Endothelial cell of coronary artery (primary cell): ENCODE measurements at places on chromosomes 16 and 17. TPM values are rescaled to one million over a fixed set of nuclear protein-coding genes. Genes with fewer than 3 reads are reported as not detected.

NOG gene
- 3.2 and 4.4 TPM in 2 replicates for total RNA-seq

HS3ST6 gene
- not detected in 2 replicates for total RNA-seq

FAM222B gene
- total RNA-seq, result 3.2 and 6.3 TPM in 2 replicates

PRKCB gene
- total RNA-seq, result 0.09 TPM in 1 of 2 replicates, not detected in the other

RCVRN gene
- total RNA-seq, result not detected in 2 replicates

ITGAD gene
- not detected in 2 replicates for total RNA-seq

NAGS gene
- 1.3 and 6.4 TPM in 2 replicates for total RNA-seq

C16orf89 gene
- not detected in 2 replicates for total RNA-seq

KRTAP2-2 gene
- not detected in 2 replicates for total RNA-seq

ADAD2 gene
- under 0.01 and 0.18 TPM in 2 replicates for total RNA-seq

KRT33A gene
- not detected in 2 replicates for total RNA-seq

MYO15A gene
- 0.19 TPM in 1 of 2 replicates, not detected in the other for total RNA-seq

WNT9B gene
- total RNA-seq, result not detected in 2 replicates

CCL7 gene
- total RNA-seq, result not detected in 2 replicates

TBC1D3K gene
- not detected in 2 replicates for total RNA-seq

KRTAP4-3 gene
- not detected in 2 replicates for total RNA-seq

TBX6 gene
- 0.09 and 0.19 TPM in 2 replicates for total RNA-seq

GNG13 gene
- total RNA-seq, result not detected in 2 replicates

PIPOX gene
- 2.0 TPM in 2 replicates for total RNA-seq

SLC16A6 gene
- total RNA-seq, result 0.09 and 0.63 TPM in 2 replicates

CSH2 gene
- not detected in 2 replicates for total RNA-seq

ETV4 gene
- 2.7 and 6.4 TPM in 2 replicates for total RNA-seq

TMEM132E gene
- total RNA-seq, result not detected in 2 replicates

KRTAP17-1 gene
- not detected in 2 replicates for total RNA-seq

OXLD1 gene
- 26.6 and 32.4 TPM in 2 replicates for total RNA-seq

KCNG4 gene
- not detected in 2 replicates for total RNA-seq

KRT25 gene
- not detected in 2 replicates for total RNA-seq

SOX15 gene
- total RNA-seq, result 0.09 and 0.28 TPM in 2 replicates

KLHDC4 gene
- 27.6 and 29.0 TPM in 2 replicates for total RNA-seq

GAS7 gene
- total RNA-seq, result not detected in 2 replicates

SOCS7 gene
- total RNA-seq, result 5.8 and 7.4 TPM in 2 replicates

SLC2A4 gene
- under 0.01 TPM in 2 replicates for total RNA-seq

OTOP2 gene
- not detected in 2 replicates for total RNA-seq

HBQ1 gene
- 0.38 and 1.1 TPM in 2 replicates for total RNA-seq

EVI2A gene
- 0.36 and 0.94 TPM in 2 replicates for total RNA-seq
